ENCODE measurements at places on chromosomes 6 and 20.

GRCh38 chr6:131923356-131923755 lies 27.8 kb downstream of the CCN2 start:
- DNase-seq = peak; percentile 74

DNA sequence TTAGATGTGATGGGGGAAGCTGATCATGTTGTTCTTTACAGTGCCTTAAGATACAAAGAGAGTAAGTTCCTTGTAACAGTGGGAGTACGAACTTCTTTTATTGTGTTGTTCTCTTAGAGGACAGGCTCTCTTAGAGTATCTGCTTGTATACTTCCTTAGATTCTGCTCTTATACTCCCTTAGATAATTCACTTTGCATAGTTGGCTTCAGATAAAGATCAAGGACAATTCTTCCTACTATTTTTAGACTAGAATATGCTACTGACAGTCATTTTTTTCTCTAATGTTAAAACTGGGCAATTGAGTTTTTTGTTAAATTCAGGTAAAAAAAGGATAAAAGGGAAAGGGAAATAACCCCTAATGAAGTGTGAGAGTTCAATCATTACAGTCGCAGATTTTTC lies 138.7 kb downstream of the MYB start:
- no peak for DNase-seq

DNA sequence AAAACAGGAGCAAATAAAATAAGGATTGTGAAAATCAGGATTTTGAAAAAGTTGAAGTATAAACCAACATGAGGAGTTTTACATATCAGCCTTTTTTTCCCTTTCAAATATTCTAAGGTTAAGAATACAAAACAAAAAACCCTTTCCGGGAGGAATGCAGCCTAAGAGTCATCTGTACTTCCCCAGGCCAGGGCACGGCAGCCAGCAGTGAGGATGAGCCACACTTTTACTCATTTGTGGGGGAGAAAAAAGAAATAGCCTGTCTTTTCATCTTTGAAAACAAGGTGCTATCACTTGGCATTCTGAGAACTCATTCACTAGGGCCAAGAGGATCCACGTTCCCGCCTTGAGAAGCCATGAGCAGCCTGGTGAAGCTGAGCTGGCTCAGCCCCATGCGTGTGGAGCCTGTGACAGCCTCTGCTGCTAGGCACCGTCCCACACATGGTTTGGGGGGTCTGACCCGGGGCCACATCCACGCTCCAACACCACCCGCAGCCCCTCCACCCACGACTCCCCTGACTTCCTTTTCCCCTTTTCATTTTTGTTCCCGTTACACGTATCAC lies 11.2 kb downstream of the SLC22A1 start:
- DNase-seq = no peak

- no peak for DNase-seq
Observed at GRCh38 chr6:11320914-11321597, 88.6 kb upstream of the NEDD9 start.

GRCh38 chr20:623021-623420 lies 12.9 kb upstream of the TCF15 start:
- DNase-seq = no peak

GRCh38 chr20:49185071-49185761 lies 2.9 kb downstream of the STAU1 start:
- no peak for DNase-seq

- DNase-seq = peak; percentile 32
Observed at GRCh38 chr6:141103246-141103645, 1029.5 kb upstream of the GJE1 start.

DNA sequence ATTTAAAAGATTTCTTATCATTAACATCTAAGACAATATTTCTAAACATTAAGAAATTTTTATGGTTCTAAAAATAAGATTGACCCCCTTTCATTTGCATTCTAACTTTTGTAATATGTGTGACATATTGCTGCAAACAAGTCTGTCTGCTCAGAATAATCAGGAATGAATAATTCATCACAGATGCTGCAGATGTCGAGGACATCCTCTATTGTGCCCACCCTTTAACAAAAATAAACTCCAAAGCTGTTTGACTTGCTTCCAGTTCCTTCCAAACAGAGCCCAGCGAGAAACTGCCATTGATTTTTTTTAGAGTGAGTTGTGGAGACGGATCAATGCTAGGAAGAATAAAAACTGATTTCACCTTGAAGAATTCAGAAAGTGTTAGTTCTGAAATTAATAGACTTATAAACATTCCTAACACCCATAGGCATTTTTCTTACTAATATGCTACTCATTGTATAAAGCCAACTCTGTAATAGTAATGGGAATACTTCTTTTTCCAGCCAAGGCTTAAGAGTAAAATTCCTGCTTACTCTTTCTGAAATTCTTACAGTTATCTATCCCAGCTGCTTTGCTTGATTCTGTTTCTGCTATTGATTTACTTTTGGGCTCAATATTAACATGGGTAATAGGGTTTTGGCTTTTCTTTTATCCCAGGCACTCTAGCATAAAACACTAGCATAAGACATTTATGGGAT lies 244.8 kb upstream of the FAM83B start:
- DNase-seq = no peak

- DNase-seq = no peak
Observed at GRCh38 chr20:58714923-58715351, 22.3 kb downstream of the NPEPL1 start.

DNA sequence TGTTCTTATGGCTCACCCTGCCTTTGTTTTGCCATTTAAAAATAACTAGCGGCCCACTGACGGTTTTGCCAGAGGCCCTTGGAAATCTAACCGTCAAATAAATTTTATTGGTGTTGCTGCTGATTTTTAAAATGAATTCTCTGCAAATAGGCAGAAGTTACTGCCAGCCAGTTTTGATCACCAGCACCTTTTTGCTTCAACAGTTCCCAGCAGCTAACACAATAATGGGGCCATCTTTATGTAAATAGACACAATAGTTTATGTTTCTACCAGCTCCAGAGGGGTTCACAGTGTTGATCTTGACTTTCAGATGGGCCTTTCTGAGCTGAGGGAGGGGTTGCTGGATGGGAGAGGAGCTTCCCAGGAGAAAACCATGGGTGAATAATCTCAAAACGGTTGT lies 11.2 kb downstream of the CD83 start:
- no peak for DNase-seq

- DNase-seq = no peak
Observed at GRCh38 chr6:139639507-139639906, 265.1 kb upstream of the CITED2 start.

DNA sequence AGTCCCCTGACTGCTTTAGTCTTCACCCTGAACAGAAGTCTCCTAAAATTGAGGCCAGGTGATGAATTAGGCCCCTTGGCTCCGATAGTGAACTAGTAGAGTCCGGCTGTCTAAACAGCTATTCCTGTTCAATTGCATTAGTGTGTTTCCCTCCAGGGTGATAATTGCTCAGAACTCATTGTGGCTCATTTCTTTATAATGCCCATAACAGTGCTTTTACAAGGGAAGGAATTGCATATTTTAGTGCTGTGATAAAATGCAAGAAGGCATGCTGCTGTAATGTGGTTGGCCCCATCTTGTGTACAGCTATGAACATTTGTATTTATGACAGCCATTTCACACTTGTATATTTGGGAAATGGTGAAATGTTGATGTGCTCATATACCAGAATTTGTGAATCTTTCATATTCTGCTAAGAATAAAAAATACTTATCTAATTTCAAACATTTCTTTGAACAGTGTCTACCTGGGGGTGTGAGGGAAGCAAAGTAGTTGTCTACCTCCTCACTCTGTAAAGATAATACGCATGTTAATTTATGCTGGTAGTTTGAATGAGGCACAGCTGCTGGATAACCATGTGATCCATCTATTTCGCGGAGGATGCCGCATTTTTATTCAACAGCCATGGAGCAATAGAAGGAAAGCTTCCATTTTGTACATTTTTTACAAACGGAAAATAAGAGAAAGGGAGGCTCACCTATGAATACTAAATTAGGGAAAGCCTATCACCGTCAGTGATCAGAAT lies 451.4 kb downstream of the NKAIN2 start:
- DNase-seq = peak; percentile 2

GRCh38 chr6:25883991-25884390 lies 9.9 kb upstream of the SLC17A3 start:
- no peak for DNase-seq

DNA sequence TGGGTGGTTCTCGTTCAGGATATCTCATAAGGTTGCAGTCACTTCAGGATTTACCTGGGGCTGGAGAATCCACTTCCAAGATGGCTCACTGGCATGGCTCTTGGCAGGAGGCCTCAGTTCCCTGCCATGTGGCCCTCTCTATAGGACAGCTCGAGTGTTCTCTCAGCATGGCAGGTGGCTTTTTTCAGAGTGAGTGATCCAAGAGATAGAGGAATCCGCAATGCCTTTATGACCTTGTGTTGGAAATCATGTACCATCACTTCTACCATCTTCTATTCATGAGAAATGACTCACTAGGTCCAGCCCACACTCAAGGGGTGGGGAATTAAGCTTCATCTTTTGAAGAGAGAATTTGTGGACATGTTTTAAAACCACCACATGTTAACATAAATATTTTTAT lies 37.8 kb downstream of the PPP1R16B start:
- DNase-seq = no peak

- no peak for DNase-seq
Observed at GRCh38 chr6:80942911-80943310, 809.6 kb downstream of the TENT5A start.

- no peak for DNase-seq
Observed at GRCh38 chr6:47162793-47163192, 120.7 kb upstream of the ADGRF1 start.

- no peak for DNase-seq
Observed at GRCh38 chr20:38804221-38804620, 1.3 kb upstream of the PPP1R16B start.

GRCh38 chr20:8783734-8784133 lies 285.2 kb upstream of the PLCB4 start:
- DNase-seq = no peak

DNA sequence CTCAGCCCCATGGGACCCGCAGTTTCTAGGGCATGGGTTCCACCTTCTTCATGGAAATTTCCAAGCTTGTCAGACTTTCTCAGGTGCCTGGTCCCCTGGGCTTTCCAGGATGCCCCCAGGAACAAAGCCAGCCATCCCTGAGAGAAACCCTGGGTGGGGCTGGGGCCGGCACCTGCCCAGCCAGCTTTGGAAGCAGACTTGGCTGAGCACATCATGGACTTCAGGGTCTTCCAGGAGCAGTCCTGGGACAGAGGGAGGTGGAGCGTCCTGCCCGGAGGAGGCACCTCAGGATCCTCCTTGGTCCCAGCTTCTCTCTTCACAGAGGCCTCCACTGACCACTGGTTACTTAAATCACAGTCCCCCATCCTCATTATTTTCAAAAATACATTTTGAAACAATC lies 13.5 kb downstream of the MYT1 start:
- DNase-seq = no peak

DNA sequence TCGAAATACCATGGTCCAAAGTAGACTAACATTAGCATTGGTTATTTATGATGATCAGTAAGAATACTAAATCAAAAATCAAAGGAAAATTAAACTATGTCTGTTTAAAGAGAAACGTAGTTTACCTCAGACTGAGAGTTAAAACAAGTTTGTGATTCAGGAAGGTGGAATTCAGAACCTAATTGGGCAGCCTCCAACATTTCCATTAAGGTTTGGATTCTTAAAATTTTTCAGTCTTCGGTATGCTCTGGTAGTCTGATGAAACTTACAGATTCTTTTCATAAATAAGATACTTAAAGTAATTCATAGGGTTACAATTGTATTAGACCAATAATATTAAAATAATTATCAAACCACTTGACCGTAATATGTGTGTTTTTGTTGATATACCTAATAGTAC lies 18.6 kb downstream of the HFE start:
- DNase-seq = no peak

DNA sequence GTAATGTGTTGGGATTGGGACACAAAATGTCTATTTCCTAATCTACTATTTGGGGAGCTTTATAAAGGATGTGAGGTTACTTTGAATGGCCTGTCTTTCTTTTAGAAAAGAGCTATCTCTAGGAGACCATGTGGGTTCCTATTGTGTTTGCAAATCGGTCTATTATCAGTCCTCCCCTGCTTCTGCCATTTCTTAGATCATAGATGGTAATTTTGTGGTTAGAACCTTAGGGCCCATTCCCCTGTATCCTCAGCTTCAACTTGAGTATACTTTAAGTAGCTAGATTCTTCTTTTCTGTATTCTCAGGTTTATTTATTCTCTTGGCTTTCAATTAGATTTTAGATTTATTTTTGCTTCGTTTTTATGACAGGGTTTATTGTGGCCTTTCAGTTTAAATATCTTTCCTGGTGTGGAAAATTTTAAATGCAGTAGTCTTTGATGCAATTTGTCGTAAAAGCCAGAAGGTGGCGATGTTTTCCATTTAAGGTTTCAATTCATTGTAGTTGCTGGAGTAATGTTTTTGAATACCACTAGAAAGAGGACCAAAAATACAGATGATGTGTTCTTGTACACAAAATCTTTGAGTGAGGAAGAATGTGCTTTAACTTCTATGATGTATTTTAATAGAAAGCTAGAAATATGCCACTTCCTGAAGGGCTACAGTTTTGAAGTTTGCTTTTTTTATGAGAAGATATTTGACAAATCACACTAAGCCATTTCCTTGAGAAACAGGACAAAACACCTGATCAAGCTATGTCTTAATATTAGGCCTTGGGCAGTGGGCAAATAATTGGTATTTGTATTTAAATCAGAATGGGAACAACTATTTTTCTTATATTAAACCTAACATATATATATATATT lies 20.3 kb downstream of the TBPL1 start:
- peak; percentile 65 for DNase-seq

- DNase-seq = peak; percentile 69
Observed at GRCh38 chr6:132527791-132528190, 10.3 kb upstream of the TAAR9 start.

DNA sequence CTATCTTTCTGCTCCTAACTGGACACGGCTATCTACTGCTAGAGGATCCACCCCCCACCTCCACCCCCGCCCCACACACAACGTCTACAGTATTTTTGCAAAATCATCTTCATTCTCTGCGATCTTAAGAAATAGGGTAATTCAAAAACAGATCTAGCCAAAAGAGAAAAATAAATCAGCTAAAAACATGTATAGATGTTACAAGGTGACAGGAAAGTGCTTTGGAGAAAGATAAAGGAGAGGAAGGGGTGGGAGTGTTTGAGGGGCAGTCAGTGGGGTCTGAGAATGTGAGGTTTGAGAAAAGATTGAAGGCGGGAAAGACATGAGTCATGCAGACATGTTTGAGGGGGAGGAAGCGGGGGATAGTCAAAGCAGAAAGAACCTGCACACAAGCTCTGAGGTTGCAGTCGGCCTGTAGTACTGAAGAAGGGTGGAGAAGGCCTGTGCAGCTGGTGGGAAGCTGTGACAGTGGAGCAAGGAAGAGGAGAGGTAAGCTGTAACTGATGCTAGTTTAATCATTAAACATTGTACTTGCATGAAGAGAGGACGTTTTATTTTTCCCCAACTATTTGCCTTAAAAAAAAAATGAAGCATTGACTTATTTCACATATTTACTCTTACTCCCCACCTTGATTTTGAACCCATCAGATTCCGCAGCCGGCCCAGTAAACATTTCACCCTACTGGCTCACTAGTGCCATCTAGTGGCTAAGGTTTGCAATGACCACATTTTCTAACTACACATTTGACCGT lies 332.6 kb downstream of the ADGRB3 start:
- peak; percentile 84 for DNase-seq

GRCh38 chr6:25410102-25410501 lies 130.9 kb downstream of the CARMIL1 start:
- no peak for DNase-seq

Data from A673 (cell line).